ENCODE measurements at places on chromosomes 1 and 21.

DNA sequence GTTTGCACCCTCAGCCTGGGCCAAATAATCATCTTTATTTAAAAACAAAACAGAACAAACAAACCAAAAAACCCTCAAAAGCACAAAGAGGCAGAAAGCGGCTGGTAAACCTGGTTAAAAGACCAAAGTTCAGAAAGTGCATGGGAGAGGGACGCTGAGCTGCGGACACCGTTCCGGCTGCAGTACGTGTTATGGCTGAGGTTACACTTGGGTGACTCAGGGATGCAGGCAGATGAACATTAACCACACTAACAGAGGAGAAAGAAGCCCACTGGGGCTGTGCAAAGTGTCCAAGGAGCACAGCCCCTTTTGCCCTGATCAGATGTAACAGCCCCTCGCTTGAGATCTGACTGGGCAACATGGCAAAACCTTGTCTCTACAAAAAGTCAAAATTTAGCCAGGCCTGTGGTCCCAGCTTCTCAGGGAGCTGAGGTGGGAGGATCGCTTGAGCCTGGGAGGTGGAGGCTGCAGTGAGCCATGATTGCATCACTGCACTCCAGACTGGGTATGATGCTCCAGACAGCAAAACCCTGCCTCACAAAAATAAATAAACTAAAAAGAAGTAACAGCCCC, 28.3 kb downstream of the GPR157 start:
- DNase-seq, result no peak

- no peak for DNase-seq
Observed at GRCh38 chr1:188194916-188195315, 1366.2 kb downstream of the PLA2G4A start.

DNA sequence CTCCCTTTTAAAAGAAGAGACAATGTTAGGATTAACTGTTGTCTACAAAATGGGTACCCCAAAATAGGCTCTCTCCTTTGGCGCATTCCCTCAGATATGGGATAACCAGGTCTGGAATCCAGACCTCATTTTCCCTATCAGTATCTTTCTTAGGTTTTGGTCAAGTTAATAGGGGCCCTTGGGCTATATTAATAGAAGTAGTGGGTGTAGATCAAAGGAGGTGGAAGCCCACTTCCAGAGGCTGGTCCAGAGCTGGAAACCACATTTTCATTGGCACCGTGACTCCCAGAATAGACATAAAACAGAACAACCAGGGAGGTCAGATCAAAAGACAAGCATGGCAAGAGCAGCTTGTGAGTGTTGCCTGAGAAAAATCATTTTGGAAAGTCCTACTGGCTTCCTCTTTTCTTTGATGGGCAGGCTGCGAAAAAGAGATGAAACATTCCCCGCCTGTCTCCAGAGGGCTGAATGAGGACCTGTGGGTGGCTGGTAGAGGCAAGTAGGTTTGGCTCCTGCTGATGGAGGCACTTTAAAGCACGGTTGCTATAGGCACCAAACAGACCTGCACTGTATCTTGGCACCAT, 25.8 kb upstream of the KIF21B start:
- DNase-seq, result no peak

DNA sequence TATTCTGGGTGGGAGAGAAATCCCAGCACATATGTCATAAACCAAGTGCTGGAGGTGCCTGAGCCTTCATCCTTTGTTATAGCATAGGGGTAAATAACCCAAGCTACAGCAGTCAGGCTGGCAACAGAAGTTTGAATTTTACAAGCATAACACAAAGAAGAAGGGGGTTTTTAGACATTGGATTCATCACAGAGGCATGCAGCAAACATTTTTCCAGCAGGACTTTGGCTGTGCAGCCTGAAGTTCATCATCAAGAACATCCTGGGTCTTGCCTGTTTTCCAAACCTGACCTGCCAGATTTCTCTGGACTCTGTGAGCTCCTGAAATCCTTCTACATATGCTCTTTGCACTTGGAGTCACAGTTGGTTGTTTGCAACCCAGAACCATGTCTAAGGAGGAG, 16.2 kb downstream of the PTGER3 start:
- DNase-seq, result no peak

DNA sequence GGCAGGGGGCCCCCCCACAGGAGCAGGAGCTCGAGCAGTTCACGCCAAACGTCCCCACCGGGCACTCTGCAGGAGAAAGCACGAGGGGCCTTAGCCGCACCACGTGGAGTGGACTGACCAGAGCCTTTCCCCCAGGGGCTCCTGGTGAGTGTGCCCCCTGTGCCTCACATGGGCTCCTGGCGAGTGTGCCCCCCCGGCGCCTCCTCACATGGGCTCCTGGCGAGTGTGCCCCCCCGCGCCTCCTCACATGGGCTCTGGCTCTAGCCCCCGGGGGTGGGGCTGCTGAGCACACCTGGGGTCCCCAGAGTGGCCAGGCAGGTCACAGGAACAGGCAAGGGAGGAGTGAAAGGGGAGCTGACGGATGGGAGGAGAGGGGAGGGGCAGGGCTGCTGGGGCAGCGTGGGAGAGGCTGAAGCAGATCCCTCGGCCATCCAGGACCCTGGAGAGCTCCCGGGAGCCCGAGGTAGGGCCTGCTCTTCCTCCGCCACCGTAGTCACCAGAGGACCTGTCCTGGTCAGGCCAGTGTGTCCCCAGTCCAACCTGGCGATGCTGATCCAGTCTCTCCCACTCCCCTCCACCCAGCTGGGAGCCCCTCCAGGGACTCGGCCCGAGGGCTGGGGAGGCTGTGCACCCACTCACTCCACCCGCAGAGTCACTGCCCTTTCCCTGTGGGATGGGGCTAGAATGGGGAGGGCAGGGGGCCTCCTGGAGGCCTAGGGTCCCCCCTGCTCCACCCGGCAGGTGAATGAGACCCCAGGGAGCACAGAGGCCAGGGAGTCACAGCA, 47.6 kb downstream of the ARHGEF16 start:
- no peak for DNase-seq

DNA sequence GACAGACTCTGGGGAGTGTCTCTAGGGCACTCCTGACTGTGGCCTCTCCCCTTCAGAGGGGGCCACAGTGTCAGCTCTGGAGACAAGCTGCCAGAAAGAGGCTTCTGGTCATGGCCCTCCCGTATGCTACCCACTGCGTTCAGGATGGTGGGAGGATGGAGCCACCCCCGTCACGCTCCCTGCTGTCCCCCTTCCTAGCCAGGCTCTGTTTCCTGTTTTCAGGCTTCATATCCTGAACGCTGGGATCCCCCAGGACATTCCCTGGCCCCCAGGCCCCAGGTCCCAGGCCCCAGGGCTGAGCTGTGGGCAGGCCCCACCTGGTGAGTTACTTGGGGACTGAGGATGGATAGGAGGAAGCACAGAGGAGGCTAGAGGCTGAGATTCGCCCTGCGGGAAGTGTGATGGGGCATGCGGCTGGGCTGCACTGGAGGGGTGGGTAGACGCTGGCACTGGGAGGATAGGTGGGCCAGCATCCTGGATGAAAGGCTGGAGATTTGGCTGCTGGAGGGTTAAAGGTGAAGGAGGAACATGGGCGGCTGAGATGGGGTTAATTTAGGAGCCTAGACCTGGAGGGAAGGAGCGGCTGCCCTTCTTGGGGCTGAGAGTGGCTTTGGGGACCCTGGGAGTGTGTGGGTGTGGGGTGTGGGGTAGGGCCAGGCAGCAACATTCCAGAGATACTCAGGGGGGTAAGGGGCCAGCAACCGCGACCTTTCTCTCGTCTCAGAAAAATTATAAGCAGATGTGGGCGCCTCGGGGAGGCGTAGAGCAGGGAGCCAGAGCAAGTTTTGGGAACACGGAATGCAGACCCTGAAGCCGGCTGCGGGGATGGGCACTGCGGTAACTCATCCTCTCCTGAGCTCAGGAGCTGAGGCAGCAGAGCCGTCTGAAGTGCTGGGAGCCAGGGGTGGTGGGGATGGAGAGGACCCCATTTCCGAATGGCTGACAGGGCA, 8.7 kb downstream of the PEAR1 start:
- no peak for DNase-seq

DNA sequence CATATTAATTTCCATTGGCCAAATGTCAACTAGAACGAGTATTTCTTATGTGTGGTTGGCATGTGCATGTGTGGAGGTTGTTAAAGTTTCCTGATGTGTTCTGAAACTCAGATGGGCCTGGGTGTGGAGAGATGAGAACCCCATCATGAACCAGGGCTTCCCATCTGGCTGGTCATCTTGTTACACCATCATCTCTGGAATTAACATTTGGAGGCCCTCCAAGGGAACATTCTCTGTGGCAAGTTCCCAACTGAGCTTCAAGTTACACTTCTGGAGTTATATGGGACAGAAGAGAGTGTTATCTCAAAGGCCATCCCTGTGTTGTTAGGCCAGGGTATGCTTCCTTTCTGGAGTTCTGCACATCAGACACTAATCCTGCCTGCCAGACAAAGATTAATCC, 183.6 kb downstream of the TTLL7 start:
- no peak for DNase-seq

DNA sequence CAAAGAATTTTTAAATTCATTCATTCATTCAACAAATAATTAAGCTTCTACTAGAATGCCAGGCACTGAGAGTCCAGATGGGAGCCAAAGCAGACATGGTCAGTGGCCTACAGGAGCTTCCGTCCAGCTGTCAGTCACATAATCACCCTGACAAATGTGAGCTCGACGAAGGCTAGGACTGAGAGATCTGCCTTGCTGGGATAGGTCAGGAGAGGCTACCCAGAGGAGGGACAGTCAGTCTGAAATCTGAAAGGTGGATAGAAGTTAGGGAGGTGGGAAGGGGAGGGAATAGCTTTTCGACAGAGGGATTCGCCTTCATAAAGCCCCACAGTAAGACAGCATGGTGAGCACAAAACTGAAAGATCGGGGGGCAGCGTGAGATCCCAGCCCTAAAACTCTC, 8.3 kb downstream of the EPHX1 start:
- DNase-seq, result no peak

- no peak for DNase-seq
Observed at GRCh38 chr1:193325771-193326170, 139.4 kb upstream of the B3GALT2 start.

GRCh38 chr1:8597455-8597854, 220.0 kb downstream of the RERE start:
- DNase-seq, result no peak

DNA sequence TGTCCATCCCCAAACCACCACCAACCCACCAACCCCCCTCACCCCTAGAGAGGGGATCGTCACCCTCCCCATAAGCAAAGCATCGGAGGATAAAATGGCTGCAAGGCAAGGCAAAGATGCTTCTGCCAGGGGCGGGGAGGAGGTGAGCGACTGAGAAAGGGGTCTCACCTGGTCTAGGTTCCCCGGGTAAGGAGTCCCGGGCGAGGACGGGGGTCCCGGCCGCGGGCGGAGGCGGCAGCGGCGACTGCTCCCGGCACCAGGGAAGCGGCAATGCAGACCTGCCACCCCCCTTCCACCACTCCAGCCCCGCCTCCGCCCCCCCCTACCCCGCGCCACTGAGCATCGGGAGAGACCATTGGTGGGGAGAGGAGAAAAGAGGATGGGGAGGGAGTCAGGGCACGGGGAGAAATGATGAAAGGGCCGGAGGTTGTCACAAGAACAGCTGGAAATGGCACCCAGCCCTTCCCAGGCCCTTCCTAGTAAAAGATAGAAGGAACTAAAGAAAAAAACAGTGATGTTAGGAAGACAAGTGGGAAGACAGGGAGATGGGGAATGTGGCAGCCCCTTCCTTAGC, at the start of gene SV2A:
Gene SV2A (minus strand): TSS at position 274 of the 574 bp plus-strand sequence. CDS start 4,004 bp downstream, outside the sequence.
- no peak for DNase-seq

GRCh38 chr1:3306583-3307291, 147.7 kb upstream of the ARHGEF16 start:
- DNase-seq, result no peak

- no peak for DNase-seq
Observed at GRCh38 chr1:54517496-54517895, 30.5 kb upstream of the ACOT11 start.

GRCh38 chr1:66168467-66168887, 365.5 kb upstream of the SGIP1 start:
- DNase-seq, result no peak

DNA sequence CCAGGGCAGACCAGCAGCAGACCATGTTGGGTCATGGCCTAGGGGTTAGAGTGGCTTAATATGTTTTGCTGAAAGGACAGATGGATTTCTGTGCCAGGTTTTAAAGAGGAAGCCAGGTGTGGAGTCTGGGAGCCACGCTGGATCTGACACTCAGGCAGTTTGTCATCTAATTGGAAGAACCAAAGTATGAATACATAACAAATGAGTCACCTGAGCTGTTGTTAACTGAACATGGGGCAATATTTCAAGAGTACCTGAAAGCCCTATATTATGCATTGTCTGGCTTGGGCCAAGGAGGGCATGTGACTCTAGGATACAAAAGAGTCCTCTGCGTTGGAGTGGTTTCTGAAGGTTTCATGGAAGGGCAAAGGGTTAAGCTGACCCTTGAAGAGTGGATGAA, 70.6 kb downstream of the LMO4 start:
- no peak for DNase-seq

DNA sequence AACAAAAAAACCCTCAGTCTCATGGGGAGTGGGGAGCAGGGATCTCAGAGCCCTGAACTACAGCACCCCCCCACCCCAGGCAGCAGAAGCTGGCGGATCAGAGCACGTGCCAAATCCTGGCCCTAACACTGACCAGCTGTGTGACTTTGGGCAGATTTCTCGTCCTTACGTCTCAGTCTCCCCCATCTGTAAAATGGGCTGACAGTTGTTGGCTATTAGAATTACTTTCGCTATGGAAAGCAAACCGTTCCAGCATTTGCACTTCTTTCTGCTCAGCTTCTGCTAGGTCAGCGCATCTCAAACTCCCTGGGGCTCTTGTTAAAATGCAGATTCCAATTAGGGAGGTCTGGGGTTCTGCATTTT, 15.5 kb downstream of the TNFRSF8 start:
- no peak for DNase-seq

GRCh38 chr1:4396551-4396950, 257.9 kb upstream of the AJAP1 start:
- no peak for DNase-seq

- DNase-seq, result no peak
Observed at GRCh38 chr1:191804311-191804710, 354.0 kb upstream of the RGS18 start.

- DNase-seq, result no peak
Observed at GRCh38 chr1:107785496-107786202, 179.3 kb downstream of the VAV3 start.

DNA sequence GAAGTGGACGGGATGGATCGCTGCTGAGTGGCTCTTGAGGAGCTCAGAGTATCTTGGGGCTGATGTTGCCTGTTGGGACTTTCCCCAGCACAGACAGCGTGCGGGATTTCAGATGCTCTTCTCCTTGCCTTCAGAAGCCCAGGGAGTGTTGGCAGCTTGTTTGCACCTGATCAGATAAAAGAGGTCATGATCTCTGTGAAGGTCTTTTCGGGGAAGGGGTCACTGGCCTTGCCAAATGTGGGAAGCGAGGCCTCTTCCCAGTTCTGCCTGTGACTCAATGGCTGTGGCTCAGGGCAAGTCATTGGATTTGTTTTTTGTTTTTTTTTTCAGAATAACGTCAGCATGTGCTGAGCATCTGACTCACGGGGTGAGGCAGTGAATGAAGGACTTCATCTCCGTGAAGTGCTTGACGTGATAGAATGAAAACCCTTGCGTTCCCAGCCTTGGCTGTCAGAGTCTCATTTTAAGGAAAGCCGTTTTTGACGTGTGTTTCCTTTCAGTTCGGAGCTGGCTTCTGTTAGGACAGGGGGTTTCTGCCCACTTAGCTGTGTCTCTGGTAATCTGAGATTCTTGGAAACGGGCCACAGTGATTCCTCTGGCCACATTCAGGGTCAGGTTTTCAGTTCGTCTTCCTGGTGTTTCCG, 46.7 kb downstream of the GALNT2 start:
- DNase-seq, result no peak
